ENCODE measurements at places on chromosomes 16 and 17.

- no peak for DNase-seq
These were observed 45.1 kb upstream of the TOX3 start for GRCh38 chr16:52591934-52592592.

DNA sequence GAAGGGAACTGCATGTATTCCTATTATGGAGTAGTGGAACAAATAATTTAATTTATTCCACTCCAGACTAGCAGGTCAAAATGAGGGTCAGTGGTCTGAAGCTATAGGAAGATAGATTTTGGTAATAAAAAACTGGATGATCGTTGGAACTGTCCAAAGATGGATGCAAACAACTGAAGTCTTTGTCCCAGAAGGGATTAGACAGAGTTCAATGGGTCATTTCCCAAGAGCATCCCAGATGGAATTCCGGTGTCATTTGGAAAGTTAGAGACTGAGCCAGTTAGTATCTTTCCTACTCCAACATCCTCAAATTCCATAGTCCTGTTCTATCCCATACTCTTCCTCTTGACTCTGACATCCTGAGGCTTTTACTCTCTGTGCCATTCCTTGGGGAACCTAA, 22.8 kb upstream of the TOX3 start:
- DNase-seq, result no peak

GRCh38 chr16:25996052-25996451, 304.3 kb downstream of the HS3ST4 start:
- DNase-seq, result no peak

DNA sequence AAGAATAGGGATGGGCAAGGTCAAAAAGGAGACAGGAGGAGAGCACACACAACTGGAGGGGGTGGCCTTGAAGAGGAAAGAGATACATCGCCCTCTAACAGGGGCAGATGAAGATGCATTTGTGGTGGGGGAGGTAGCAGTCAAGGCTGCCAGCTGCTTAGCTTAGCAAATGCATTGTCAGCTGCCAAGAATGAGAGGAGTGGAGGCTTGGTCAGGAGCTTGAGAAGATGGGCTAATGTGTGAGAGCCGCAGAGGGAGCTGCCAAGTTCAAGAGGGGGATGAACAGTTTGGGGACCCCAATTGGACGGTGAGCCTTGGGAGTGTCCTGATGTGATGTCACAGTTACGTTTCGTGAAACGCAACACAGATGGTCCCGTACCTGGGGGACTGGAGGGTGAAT, 28.9 kb upstream of the GNA13 start:
- DNase-seq, result no peak

DNA sequence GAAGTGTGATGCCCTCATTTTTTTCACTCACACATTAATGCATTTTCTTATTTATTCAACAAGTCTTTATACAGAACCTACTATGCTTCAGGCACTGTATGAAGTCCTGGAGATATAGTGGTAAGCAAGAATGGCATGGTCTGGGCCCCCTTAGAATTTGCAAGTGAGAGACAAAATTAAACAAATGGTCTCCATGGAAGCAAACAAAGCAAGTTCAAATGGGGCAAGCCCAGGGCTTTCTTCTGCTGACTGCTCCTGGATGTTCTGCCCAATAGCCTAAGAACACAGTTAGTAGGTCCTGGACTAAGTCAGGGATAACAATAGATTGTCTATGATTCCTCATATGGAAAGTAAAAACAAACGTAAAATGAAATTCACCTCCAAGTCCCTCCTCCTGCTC, 31.3 kb upstream of the DDX52 start:
- no peak for DNase-seq

GRCh38 chr17:72677108-72677507, 415.4 kb downstream of the SLC39A11 start:
- DNase-seq, result no peak

DNA sequence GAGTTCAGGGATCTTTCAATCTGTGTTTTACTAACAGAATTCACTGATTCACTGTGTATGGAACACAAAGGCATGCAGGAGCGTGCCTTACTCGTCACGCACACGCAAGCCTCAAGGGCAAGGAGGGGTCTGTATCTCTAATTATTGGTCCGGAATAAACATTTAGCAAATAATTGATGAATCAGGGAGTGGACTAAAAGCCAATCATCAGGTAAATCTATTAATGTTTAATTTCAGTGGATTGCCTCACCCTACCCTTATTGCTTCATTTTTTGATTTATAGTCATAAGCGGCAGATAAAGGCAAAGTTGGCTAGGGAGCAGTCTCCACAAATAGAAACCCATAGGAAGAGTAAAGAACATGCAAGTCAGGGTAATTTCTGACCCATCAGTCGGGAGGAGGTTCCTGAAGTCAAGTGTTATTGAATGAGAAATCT, 7.4 kb upstream of the HSD17B2 start:
- DNase-seq, result no peak

- DNase-seq, result no peak
These were observed 198.6 kb upstream of the HSBP1 start for GRCh38 chr16:83609178-83609577.

- no peak for DNase-seq
These were observed 285.2 kb downstream of the IRF8 start for GRCh38 chr16:86184185-86184584.

DNA sequence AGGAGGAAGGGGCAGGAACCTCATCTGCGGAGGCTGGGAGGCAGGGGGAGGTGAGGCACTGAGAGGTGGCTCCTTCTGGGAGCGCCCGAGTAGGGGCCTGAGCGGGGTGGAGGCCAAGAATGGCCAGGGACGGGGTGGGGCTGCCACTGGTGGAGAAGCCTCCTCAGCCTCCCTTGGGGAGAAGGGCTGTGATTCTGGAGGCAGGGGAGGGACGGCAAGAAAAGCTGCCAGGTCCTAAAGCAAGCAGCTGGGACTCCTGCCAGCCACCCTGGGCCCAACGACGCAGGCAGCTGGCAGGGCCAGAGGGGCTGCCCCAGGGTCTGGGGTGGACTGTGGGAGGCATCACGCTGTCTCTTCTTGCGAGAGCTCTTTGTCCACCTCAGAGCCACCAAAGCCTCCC, 12.7 kb upstream of the MLKL start:
- no peak for DNase-seq

- no peak for DNase-seq
These were observed 15.4 kb upstream of the CLEC18A start for GRCh38 chr16:69935740-69936139.

DNA sequence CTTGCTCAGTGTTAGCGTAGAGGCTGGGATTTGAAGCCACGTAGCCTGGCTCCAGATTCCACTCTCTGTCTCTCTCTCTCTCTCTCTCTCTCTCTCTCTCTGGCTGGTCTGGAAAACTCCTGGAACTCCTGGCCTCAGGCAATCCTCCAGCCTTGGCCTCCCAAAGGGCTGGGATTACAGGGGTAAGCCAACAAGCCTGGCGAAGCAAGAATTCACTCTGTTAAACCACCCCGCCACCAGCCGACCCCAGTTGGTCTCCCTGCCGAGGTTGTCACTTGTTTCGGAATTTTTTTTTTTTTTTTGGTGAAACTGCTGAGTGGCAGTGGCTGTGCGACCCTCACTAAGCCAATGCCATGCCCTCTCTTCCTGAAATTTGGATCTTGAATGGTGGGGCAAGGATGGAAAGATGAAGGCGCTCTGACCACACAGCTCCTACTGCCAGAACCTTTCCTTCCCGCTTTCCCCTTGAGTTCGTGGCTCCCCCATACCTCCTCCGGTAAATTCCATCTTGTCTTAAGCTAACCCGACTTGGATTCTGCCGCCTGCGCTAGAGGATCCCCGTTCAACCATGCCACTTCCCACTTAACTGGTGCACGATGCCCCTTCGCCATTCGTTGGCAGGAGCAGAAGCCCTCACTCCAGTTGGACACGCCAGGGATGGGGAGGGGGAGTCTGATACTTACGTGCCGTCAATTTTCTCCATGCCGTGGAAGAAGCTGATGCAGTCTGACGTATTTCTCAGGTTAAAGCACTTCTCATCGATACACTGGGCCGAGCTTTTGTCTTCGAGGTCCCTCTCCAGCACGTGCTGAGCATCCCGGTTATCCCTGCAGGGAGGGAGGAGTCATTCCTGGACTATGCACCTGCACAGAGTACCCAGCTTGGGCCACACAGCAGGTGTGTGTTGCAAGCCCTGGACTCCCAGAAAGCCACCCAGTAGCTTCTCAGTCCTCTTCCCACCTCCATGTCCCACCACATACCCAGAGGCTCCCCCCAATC, 13.1 kb downstream of the TEKT5 start:
- DNase-seq, result no peak

DNA sequence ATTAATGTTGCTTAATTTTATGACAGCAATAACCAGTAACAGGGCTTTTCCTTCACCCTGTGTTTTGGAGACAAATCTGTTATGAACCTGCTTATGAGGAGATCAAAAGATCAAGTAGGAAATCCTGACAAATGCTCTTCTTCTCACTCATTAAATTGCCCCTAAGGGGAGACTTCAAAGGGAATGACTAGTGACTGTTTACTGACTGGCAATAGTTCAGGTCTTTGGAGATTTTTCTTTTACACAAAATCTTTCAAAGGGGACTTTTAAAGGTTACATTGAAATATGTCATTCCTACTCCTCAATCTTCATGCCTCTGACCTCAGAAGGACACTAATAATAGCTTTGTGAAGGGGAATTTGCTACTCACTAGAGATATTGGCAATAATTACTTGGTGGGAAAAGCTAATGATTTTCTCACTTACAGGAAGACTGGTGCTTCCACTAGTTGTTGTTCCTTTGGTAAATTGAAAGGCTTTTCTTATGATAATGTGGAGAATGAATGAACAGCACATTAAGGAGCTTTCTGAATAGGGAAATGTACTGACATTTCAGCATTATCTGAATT, 292.9 kb upstream of the CA10 start:
- DNase-seq, result no peak

- DNase-seq, result no peak
These were observed 10.9 kb downstream of the OGFOD1 start for GRCh38 chr16:56462064-56462796.

- DNase-seq, result no peak
These were observed 5.3 kb downstream of the CEP295NL start for GRCh38 chr17:78897664-78898047.

DNA sequence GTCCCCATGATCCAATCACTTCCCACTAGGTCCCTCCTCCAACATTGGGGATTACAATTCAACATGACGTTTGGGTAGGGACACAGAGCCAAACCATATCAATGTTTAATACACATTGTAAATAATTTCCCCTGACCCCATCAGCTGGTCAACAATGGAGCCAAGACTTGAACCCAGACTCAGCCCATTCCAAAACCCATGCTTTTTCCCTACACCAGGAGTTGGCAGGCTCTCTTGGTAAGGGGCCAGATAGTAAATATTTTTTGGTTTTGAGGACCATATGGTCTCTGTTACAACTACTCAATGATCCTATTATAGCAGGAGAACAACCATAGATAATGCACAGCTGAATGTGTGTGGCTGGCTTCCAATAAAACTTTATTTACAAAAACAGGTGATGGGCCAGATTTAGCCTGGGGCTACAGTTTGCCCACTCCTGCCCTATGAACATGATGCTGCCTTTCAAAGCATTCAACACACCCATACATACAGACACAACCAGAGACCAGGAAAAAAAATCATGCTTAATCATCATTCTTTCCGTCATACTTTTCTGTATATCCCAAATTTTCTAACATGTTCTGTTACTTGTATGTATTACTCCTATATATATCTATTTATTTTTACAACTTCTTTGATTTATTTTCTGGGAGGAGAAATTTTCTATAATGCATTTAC, 22.1 kb upstream of the MSI2 start:
- no peak for DNase-seq

DNA sequence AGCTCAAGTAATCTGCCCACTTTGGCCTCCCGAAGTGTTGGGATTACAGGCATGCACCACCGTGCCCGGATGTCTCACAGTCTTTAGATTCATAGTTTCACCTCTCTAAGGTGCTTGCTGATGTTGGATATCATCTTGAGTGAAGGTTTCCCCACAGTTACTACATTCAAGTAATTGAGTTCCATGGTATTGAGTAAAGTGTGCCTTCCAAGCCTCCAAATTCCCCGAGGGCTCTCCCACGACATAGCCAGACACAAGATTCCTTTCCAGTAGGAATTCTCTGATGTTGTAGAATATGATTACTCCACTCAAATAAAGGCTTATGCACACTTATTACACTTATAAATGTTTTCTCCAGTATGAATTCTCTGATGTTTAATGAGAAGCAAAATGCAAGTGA, 16.3 kb upstream of the ZNF652 start:
- no peak for DNase-seq

GRCh38 chr17:48282303-48282702, 147.7 kb downstream of the SKAP1 start:
- DNase-seq, result no peak

DNA sequence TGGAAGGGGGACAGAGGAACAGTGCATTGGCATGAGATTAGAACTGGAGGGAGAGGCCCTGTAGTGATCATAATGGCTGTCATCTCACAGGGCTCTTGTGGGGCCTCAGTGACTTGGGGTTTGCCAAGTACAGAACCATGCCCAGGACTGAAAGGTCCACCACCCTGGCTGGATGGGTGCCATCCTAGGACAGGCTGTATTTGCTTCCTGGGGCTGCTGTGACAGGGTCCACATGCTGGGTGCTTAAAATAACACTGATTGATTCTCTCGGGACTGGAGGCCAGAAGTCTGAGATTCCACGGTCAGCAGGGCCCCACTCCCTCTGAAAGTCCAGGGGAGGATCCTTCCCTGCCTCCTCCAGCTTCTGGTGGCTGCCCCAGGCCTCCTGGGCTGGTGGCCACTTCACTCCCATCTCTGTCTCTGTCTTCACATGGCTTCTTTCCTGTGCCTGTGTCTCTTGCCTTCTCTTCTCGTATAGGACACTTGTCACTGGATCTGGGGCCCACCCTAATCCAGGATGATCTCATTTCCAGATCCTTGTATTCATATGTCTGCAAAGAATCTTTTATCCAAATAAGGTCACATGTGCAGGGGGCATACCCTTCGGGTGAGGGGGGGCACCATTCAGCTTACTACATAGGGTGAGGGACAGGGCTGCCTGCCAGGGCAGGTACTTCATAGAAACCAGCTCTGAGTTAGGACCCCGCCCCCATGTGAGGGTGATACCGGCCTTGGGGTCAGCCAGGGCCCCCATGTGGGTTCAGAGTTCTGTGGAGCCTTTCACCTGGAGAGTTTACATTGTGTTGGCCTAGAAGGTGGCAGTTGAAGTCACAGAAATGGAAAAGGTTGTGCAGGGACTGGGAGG, 52.6 kb downstream of the USP22 start:
- no peak for DNase-seq

DNA sequence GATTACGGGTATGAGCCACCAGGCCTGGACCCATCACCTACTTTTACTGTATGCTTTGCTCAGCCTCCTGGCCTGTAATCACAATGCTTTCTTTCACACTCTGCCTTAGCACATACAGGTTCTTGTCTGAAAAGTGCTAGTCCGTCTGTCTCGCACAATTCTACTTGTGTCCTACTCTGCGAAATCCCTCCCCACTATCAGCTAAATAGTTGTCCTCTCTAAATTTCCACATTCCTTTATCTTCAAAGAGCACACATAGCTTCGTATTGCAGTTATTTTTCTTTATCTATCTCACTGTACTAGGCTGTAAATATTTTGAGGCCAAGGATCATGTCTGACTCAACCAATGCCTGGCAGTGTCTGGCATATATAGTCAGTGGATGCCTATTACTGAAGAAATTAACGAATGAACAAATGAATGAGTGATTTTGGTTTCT, 38.5 kb upstream of the ETV4 start:
- DNase-seq, result no peak

- no peak for DNase-seq
These were observed 2.0 kb downstream of the SIAH1 start for GRCh38 chr16:48383009-48383876.

GRCh38 chr16:84806256-84806889, 13.4 kb upstream of the CRISPLD2 start:
- no peak for DNase-seq

All from stimulated activated CD8-positive, alpha-beta memory T cell treated with anti-CD3 and anti-CD28 coated beads, Interleukin-4, amount 100 ng/mL, for 1 hour (primary cell).